ENCODE measurements at places on chromosomes 5 and 9.

DNA sequence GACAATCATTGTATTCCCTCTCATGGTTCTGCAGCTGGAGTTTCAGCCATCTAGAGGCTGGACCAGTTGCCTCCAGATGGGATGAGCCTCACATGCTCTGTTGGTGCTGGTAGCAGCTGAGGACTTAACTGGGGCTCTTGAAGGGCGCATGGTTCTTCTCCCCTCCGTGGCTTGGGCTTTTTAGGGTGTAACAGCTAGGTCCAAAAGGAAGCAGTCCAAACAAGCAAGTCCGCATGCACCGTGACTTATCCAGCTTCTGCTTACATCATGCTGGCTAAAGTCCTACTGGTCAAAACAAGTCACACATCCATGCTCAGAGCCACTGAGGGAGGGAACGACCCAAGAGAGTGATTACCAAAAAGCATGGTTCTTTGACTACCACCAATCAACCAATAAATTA, 31.6 kb upstream of the SH3RF2 start:
- no peak for DNase-seq

DNA sequence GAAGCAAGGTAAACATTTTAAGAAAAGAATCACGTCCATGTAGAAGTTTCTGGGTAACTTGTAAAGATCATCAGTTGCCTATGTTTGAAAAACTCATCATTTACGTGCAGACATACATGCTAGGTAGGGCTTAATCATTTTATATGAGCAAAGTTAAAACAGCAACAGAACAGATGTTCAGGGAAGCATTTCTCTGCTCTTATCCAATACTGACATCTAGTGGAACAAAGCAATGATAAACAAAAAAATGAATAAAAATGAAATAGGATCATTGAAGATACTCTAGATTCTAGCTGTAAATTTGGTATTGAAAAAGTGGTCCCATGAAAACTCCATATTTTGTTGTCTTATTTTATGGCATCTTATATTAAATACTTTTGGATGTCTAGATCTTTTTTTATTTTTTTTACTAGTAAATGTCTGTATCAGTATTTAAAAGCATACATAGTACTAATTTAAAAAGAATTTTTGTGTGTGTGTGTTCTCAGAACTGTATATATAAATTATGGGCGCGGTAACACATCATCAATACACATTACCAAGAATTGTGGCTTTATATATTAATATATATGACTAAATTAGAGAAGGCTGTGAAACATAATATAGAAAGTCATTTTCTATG, 1050.2 kb downstream of the CDH12 start:
- peak; percentile 75 for DNase-seq

- DNase-seq = peak; percentile 8
These were observed 54.8 kb downstream of the IQGAP2 start for GRCh38 chr5:76457674-76458485.

DNA sequence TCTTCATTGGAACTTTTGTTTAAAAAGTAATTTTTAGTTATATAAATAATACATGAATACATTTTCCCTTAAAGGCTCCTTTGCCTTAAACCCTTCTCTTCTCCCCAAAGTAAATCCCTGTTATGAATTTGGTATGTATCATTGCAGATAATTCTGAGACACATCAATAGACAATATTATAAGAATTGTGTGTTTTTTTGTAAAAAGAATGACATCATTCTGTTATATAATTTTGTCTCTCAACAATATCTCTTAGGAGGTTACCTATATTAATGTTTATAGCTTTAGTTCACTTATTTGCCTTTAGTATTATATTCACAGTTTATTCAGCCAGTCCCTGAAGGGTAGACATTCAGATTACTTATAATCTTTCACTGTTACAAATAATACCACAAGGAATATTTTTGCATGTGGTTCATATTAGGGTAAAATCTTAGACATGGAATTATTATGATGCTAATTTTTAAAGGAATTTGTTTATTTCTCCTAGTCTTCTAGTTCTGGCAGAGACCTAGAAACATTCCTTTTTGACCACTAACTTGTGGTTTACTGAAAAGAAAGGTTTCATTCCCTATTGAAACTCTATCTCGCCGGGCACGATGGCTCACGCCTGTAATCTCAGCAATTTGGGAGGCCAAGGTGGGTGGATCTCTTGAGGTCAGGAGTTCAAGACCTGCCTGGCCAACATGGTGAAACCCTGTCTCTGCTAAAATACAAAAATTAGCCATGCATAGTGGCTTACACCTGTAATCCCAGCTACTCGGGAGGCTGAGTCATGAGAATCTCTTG, 105.6 kb downstream of the KCTD16 start:
- DNase-seq = peak; percentile 14

DNA sequence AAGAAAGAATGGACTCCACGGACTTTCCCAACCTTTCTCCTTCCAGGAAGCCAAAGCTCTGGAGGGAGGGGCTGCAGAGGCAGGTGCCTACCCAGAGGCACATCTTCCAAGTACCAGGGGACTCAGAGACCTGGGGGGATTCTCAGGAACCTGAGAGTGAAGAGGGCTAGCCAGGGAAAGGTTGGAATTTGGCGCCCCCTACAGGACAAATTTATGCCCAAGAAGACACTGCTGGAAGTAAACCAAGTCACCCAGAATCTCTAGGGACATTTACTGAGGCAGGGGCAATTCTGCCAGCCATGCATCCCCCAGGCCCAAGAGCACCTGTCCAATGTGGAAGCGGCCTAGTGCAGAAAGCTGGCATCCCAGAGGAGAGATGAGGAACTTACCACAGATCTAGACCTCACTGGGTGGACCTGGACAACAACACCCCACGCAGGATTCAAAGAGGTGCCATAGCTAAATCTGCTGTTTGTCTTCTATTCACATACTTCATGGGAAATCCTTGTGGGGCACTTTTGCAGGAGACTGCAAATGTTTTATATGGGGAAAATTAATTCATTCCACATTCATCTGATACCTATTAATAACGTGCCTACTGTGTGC, 25.9 kb upstream of the IDNK start:
- DNase-seq = peak; percentile 79

DNA sequence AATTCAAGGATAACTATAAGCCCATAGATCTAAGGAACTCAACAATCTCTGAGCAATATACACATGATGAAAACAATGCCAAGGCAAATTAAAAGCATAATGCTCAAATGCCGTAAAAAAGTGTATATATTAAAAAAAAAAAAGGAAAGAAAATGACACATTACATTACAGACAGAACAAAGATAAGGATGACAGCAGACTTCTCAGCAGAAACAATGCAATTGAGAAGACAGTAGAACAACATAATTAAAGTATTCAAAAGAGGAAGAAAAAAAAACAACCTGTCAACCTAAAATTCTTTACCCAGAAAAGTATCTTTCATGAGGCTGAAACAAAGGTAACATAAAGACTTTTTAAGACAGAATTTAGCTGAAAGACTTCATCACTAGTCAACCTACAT, 591.7 kb downstream of the ZNF608 start:
- DNase-seq = no peak

Measured in eye (tissue), 1 donor.